ENCODE measurements at places on chromosomes 1 and 21.

DNA sequence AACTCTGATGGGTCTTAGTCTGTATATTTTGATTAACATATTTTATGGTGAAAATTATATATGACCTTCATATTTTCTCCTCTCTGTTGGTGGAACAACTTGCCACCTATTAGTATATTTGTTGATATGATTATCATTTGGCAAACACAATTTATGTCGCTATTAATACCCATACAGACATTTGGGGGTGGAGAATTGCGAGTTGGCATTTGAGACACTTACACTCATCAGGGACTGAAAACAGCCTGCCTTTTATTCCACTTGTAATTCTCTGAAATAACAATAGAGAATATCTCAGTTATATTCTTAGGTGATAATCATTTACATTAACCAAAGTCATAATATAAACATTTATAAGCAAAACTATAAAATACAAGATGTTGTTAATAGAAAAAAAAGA is 100.5 kb upstream of the RGS18 start:
- DNase-seq: no peak

GRCh38 chr1:94463765-94464330 is 45.7 kb downstream of the ABCD3 start:
- peak; percentile 15 for DNase-seq

DNA sequence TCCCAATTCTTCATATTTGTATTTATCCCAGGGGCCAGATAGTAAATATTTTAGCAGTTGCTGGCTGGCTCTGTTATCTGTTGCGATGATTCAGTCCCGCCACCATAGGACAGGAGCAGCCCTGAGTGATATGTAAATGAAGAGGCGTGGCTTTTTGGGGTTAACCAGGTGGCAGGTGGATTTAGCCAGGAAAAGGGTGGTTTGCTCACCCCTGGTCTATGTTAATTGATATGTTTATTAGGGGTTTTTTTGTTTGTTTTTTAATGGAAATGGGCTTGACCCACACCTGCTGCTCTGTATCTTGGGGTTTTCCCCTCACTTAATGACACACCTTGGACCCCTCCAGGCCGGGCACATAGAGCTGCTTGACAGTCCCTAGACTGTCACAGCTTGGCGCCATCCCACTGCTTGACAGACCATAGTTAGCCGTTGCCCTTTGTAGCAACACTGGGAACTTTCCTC is 62.8 kb downstream of the PIK3CD start:
- DNase-seq: no peak

GRCh38 chr1:114310695-114311271 is 157.1 kb upstream of the SYT6 start:
- DNase-seq: no peak

DNA sequence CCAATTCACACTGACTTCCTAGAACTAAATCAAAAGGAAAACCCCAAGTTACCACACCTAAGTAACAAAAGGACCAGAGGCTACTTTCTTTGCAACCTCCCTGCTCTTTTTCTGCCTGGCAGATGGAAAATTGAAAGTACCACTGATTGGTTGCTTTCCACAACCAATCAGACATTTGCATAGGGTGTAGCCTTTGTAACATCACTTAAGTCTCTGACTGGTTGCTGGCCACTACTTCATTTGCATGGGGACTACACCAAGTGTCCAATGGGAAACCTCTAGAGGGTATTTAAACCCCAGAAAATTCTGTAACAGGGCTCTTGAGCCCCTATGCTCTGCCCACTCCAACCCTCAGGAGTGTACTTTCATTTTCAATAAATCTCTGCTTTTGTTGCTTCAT is 365.0 kb downstream of the LTN1 start:
- DNase-seq: no peak

- DNase-seq: no peak
These were observed 226.9 kb upstream of the TMPRSS15 start for GRCh38 chr21:18630446-18630845.

DNA sequence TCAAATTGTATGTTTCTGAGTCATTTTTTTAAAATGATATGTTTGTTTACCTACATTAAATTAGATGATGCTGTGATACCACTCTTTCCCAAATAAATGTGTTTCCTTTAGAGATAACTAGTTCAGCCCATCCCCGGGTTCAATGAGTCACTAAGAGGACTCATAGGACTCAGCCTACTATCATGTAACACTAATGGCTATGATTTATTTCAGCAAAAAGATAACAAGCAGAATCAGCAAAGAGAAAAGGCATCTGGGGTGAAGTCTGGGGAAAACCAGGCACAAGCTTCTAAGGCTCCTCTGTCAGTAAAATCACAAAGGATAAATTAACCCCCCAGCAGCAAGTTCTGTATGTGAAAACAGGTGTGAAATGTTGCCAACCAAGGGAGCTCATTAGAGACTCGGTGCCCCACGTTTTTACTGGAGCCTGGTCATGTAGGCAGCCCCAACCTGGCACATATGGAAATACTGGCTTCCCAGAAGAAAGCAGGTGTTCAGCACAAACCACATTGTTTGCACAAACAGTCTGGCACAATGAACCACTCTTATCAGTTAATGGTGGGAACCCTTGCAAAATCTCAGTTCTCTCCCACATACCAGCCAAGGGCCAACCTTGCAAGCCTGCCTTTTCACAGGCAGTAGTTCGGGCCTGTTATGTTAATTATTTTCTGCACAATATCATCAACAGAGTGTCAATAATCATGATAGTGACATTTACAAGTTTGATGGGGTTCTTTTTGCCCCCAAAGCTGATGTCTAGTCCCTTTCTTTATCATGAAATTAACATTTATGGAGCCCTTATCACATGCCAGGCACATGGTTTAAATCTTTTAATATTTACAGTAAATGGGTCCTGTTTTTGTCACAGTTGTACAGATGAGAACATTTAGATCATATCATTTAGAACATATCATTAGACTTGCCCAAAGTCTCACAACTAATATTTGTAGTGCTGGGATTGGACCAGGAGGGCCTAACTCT is 23.1 kb upstream of the CNN3 start:
- DNase-seq: no peak

DNA sequence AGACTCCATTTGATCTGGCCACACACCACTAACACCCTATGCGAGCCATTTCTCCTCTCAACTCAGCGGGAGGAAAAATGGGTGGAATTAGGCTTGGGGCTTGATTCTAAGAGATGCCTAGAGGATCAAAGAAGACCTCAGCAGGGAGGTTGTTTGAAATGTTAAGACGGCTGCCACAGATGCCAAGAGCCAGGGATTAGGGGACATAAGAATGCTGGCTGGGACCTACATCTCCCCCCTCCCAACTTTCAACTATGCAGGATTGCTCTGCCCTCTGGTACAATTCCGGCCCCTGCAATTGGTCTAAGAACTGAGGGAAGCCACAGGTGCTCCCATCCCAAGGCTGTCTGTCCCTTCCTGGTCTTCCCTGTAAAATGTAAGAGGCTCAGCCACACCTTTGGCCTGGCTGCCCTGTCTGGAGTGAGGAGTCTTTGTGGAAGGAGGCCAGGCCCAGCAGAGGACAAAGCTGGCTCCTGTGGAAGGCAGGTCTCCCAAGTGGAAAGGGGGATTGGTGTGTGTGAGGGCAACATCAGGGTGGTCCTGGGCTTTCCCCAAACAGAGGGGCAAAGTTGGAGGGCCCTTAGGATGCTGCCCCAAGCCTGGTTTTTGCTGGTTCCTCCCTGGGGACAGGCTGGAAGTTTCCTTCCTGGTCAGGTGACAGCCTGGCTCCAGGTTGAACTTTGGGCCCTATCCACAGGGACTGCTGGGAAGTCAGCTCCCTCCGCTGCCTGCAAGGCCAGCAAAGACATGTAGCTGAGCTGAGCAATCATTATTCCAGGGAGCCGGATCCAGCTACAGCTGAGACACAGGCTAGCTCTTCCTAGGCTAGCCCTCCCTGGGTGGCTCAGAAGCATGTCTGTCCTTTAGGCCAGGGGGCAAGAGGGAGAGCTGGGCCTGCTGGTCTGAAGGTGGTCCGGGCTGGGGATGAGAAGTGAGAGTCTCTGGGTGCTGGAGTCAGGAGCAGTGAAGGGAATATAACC is 34.5 kb upstream of the SYNC start:
- DNase-seq: peak; percentile 95

- peak; percentile 50 for DNase-seq
These were observed 19.3 kb downstream of the INSRR start for GRCh38 chr1:156839426-156840109.

GRCh38 chr1:18285538-18285924 is 177.9 kb downstream of the IGSF21 start:
- DNase-seq: no peak

DNA sequence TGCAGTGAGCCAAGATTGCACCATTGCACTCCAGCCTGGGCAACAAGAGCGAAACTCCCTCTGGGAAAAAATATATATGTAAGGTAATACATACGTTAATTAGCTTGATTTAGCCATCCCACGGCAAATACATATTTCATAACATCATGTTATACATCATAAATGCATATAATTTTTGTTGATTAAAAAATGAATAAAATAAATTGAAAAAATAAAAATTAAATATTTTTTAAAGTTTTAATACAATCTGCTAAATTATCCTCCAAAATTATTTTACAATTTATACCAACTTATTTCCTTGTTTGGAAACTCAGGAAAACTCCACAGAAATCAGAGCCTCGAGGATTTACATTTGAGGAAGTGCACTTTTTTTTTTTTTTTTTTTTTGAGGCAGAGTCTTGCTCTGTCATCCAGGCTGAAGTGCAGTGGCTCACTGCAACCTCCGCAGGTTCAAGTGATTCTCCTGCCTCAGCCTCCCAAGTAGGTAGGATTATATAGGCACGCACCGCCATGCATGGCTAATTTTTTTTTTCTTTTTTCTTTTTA is 12.6 kb upstream of the IPO9 start:
- DNase-seq: no peak

Measured in neural progenitor cell (in vitro differentiated cells).